ENCODE measurements at places on chromosomes 13 and 19.

- DNase-seq, result no peak
These were observed 29.5 kb upstream of the ANKRD10 start for GRCh38 chr13:110944121-110944967.

GRCh38 chr13:78161266-78161665 is 242.6 kb upstream of the EDNRB start:
- no peak for DNase-seq

- no peak for DNase-seq
These were observed 958.4 kb upstream of the SLC10A2 start for GRCh38 chr13:104024416-104025170.

DNA sequence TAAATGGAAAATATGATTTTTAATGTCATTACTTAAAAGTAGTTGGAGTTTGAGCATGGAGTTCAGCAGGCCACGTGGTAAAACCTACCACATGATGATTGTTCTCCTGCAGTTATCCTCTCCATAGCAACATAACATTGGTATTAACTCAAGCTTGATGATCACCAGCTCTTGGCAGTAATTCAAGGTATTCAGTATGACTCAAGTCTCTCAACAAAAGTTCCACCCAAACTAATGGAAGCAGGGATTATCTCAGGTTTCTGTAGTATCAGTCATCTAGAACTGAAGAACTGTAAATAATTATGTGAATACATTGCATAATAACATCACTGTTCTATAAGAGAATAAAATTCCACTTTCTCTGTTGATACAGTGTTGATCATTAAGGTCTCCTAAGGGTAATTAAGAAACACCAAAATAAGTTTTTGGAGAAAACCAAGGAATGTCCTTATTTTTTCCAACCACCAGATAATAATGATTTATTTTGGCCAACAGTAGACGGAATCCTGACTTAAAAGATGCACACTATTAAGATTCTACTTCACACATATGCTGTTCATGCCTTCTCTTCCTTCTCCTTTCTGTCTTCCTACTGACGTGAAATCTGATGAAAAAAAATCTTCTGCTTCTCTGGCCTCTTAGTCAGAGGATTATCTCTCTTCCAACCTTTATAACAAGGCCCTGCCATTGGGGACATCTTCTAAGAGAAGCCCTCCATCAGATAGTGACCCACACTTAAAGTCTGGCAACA is 1092.3 kb downstream of the EFNB2 start:
- no peak for DNase-seq

DNA sequence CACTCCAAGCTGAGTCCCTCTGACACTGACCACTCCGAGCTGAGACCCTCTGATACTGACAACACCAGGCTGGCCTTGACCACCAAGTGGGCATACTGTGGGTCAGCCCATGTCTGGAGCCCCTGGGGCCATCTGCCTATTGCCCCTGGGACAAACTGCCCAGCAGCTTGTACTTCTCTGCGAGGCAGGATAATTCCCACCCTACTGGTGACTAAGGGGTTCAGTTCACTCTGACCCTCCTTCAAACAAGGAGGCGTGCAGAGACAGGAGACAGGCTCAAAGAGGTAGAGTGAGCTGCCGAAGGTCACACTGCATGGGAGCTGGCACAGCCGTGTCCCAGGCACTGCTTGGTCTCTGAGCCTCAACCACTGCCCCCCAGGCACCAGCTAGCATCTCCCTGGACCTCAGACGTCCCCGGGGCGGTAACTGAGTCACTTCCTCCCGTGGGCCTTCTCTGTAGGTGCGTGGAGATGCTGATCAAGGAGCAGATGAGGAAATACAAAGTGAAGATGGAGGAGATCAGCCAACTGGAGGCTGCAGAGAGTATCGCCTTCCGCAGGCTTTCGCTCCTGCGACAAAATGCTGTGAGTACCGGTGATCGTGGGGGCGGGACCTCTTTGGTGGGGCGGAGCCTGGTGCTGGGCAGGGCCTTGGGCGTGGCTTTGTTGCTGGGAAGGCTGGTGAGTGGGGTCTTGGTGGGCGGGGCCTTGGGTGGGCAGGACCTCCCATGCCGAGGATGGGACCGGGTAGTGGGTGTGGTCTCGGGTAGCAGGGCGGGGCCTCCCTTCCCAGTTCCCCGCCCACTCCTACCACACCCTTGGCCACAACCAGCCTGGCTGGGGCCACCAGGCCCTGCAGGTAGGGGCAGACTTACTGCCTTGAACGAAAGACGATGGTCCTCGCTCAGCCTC is 5.8 kb upstream of the USE1 start:
- DNase-seq, result no peak

DNA sequence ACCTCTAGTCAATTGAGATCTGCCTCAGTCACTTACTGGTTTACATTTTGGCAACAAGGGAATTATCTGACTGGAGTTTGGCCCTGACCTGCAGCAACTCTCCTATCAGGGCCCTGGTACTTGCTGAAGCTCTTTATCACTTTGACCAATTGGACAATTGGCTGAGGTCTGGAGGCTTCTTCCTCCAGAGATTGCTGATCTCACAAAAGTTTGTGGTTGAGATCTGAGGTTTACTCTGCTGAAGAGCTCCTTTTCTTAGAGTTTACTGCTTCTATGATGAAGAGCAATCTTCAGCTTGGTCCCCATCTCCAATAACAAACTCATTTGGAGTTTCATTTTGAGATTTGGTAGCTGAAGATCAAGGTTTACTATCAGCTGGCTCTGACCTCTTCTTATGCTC is 276.9 kb upstream of the SGCG start:
- DNase-seq, result no peak

- no peak for DNase-seq
These were observed 151.9 kb downstream of the COL4A1 start for GRCh38 chr13:110155072-110155471.

DNA sequence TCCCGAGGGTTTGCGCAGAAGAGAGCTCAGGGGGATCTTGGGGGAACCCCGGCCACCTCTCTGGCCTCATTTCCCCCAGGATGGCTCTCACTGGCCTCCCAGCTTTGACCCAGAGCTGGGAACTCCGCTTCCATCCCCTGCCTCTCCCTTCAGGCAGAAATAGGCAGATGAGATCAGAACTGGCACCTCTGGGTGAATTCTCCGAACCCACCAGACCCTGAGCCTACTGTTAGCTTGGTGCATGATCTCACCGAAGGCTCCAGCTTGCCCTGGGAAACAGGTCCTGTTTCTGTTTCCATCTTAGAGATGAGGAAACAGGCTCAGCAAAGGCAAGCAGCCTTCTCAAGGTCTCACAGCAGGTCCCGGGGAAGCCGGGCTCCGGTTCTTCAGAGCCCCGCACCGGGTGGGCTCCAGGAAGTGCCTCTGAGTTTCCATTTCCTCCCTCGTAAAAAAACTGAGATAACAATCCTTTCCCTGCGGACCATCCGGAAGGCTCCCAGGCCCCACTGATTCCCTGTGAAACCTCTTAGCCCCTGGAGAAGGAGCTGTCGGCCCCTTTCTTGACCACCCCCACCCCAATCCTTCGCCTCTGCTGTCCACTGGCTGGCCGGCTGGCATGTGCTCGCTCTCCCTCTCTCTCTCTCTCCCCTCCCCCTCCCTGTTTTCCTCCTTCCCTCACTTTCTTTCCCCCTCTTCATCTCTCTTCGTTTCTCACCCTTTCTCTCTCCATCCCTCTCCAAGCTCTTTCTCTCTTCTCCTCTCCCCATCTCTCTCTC is 2.1 kb downstream of the NECTIN2 start:
- no peak for DNase-seq

- DNase-seq, result no peak
These were observed 278.7 kb downstream of the GPC6 start for GRCh38 chr13:93505104-93505952.

DNA sequence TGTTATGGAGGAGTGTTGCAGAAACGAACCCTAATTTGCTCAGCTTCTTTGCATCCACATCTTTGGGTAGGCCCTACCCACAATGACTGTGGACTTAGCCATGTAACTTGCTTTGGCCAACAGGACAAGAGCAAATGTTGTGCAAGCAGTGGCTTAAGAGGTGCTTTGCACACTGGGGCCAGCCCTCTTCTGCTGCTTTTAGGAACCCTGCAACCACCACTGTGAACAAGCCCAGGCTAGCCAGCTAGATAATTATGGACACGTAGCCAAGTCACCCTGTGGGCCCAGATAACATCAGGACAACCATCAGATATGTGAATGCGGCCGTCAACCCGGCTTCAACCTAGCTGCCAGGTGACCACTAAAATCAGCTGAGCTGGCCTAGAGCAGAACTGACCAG is 17.1 kb downstream of the C19orf47 start:
- no peak for DNase-seq

GRCh38 chr13:66855131-66855530 is 375.0 kb downstream of the PCDH9 start:
- DNase-seq, result no peak

DNA sequence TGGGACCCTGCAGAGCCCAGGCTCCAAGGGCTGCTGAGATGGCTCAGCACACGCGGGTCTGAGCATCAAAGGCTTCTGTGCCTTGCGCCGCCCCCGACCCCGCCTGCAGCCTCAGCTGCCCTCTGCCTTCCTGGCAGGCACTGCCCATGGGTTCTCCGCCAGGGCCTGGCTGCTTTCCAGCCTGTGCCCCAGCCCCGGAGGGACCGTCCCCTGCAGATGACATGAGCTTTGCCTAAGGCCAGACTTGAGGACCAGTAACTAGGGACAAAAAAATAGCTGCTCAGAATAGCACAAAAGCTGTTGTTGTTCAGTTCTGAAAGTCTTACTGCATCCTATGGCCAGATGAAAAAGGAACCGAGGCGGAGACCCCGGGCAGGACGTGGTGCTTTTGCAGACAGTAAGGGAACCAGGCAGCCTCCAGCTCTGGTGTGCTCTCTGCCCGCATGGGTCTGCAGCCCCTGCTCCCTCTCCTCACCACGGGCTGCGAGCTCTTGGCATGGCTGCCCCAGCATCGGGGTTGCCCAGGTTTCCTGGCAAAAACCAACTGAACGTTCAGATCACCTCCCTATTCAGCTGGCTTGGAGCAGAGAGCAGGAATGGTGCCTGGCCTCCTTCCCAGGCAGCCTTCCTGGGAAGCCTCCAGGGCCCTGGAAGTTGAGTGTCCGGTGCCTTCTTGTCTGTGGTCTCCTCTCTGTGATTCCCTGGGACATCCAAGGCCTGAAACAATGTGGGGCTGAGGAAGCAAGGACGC is 12.5 kb upstream of the CFAP97D2 start:
- no peak for DNase-seq

- no peak for DNase-seq
These were observed 60.4 kb downstream of the WDFY2 start for GRCh38 chr13:51644654-51645053.

- no peak for DNase-seq
These were observed 19.3 kb downstream of the ZNF574 start for GRCh38 chr19:42095142-42095813.

GRCh38 chr19:47492137-47492533 is 8.1 kb upstream of the KPTN start:
- no peak for DNase-seq

DNA sequence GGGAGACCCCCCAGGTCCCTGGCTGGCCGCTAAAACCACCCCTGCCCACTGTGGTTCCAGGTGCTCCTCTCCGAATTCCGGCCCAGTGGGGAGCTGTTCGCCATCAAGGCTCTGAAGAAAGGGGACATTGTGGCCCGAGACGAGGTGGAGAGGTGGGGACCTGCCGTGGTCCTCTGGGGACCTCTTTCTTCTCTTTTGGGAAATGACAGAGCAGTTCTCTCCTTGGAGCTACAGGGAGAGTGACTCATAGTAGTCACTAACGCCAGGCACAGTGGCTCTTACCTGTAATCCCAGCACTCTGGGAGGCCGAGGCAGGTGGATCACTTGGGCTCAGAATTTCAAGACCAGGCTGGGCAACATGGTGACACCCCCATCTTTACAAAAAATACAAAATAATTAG is 7.3 kb downstream of the PTGER1 start:
- DNase-seq, result no peak

- DNase-seq, result peak; percentile 87
These were observed at the start of gene AKAP11 for GRCh38 chr13:42272115-42272803. AKAP11 (plus strand) TSS chr13:42272152; CDS start chr13:42286349, 14,197 bp downstream.

- DNase-seq, result peak; percentile 77
These were observed 35.1 kb downstream of the NAXD start for GRCh38 chr13:110650436-110650835.

- no peak for DNase-seq
These were observed 17.9 kb downstream of the DEDD2 start for GRCh38 chr19:42199440-42200115.

DNA sequence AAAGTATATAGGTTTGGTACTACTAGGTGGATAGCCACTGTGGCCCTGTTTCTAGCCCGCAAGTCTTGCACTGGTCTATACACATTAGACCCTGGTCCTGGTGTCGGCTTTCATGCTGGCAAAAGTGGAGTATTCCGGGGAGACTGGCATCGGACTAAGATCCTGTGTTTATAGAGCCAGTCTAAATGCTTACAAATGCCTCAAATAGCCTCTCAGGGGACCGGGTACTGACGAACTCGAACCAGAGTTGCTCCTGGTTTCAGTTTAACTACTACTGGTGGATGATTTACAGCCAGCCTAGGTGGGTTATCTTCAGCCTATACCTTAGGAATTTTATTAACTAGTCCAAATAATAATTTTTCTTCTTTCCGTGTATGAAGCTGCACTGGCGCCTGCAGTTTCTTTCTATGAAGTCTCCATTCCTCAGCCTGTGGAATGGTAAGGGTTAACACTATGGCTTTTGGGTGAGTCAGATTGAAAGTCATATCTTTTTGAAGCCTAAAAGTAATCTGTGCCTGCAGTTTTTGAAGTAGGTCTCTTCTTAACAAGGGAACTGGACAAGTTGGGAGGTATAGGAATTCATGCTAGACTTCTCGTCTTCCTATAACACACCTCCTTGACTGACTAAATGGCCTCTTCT is 51.3 kb downstream of the OR10H4 start:
- peak; percentile 56 for DNase-seq

DNA sequence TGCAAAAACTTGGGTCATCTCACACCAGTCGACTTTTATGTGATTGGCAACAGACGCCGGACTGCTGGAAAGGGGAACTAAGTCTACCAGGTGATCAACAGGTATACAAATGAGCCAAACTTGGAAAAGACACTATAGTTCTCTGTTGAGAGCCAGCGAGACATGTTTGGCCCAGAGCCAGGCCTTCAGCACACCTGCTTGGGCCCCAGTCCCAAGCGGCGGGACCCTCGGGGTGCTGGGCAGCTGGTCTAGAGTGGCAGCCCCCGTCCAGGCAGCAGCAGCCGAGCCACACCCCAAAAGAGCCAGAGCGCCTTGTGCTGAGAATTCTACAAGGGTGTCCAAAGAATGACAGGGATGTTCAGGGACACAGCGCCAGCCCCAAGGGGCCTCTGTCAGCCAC is 28.0 kb downstream of the NAXD start:
- DNase-seq, result no peak

- DNase-seq, result no peak
These were observed 37.2 kb upstream of the SOHLH2 start for GRCh38 chr13:36251526-36251925.

- no peak for DNase-seq
These were observed 904 bp upstream of the SOX1 start for GRCh38 chr13:112065867-112066623.

DNA sequence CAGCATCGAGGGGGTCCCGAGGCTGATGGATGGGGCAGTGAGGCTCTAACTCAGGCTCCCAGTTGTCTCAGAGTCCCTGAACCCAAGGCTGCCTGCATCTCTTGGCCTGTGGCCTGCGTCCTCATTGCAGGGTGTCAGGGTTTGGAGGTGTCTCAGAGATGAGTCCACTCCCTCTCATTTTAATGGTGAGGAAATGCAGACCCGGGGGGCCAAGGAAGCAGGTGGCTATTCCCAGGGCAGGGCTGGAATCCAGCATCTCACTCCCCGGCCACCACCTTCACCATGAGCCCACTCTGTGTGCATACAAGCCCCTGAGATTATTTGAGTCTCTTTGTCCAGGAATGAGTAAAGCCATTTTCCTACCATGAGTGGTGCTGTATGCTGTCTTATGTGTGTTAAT is 21.4 kb downstream of the TEX29 start:
- peak; percentile 75 for DNase-seq

- no peak for DNase-seq
These were observed 19.2 kb downstream of the SLAIN1 start for GRCh38 chr13:77716692-77717091.
